ENCODE measurements at places on chromosomes 13 and 19.

- no peak for DNase-seq
Observed at GRCh38 chr19:15196360-15197005, 4.3 kb downstream of the NOTCH3 start.

DNA sequence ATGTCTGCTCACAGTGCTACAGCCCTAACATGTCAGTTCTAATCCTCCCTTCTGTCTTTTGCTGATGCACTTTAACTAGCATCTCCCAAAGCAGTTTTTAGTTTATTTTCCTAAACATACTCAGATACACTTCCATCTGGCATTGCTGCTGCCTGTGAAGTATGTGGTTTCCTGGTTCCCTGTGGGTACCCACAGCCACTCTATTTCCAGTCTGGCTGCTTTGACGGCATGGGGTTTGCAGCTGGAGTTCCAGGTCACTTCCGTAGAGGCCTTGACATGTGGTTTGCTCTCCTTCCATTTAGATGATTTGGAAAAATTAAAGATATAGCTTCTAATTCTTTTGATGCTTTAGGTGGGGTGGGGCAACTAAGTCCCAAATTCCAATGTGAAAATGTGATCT lies 375.5 kb downstream of the PCDH20 start:
- DNase-seq = no peak

- no peak for DNase-seq
Observed at GRCh38 chr13:77584106-77584505, 48.6 kb downstream of the SCEL start.

DNA sequence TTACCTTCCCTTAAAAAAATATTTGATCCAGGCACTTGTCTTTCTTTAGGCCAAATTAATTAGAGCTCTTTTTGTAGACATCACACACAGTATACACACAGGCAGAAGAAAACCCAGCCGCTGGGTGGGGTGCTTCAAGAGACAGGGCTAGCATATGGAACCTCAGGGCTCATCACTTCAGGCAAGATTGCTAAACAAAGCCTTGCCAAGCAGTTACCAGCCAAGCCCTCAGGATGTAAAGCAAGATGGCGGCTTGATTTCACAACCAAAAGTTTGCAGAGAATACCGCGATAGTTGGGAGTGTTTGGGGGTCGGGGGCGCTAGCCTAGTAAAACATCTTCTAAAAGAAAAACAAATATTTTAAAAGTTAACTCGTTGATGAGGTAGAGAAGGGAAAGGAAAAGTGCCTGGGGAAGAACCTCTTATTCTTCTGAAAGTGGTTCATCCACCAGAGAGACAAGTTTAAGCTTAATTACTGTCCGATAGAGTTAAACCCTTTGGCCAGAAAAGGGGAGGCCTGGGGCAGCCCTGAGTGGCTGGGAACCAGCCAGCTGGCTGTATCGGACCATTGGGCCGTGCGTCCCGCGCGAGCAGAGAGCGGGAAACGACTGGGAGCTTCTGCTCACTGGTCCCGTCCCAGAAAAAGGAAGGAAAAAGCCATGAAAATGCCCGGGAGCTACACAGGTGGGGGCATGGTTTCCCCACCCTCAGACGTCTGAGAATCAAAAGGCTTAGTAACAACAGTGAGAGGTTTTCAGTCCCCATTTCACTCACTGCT lies 254.9 kb upstream of the PCDH20 start:
- no peak for DNase-seq

GRCh38 chr19:2045501-2046045 lies 5.5 kb downstream of the MKNK2 start:
- peak; percentile 84 for DNase-seq

GRCh38 chr19:38708413-38709024 lies 35.8 kb downstream of the CAPN12 start:
- DNase-seq = no peak

- DNase-seq = no peak
Observed at GRCh38 chr13:49830721-49831120, 38.2 kb upstream of the KPNA3 start.

DNA sequence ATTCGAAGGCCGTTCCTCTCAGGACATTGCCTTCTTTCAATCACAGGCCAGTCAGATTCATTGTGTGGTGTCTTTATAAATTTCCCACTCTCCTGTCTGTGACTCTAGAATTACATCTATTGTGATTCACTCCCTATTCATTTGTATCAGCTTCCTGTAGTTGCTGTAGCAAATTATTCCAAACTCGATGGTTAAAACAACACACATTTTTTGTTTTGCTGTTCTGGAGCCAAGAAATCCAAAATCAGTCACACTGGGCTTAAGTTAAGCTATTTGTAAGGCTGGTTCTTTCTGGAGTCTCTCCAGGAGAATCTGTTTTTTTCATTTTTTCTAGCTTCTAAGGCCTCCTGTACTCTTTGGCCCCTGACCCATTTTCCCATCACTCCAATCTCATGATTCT lies 1487.0 kb upstream of the SLC10A2 start:
- no peak for DNase-seq

All from gastrocnemius medialis (tissue), 4 donors.